ENCODE measurements at places on chromosomes 11 and 22.

DNA sequence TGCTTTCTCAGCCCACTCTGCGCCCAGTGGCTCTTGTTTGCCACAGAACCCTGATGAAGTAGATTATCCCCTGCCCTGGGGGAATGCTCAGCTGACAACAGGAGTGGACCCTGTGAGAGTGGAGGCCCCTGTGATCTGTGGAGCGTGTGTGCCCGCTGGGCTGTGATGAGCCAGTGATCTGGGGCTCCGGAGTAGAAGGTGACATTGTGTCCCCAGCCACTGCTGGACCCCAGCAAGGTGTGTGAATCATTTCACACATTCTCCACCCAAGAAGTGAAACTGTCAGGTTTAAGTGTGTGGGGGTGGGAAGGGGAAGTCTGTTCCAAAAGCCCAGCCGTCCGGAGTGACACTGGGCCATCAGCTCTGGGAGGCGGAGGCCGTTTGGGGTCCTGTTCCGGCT is 33.1 kb upstream of the GRAMD4 start:
- DNase-seq = no peak

GRCh38 chr11:26976389-26976788 is 17.5 kb upstream of the FIBIN start:
- no peak for DNase-seq

DNA sequence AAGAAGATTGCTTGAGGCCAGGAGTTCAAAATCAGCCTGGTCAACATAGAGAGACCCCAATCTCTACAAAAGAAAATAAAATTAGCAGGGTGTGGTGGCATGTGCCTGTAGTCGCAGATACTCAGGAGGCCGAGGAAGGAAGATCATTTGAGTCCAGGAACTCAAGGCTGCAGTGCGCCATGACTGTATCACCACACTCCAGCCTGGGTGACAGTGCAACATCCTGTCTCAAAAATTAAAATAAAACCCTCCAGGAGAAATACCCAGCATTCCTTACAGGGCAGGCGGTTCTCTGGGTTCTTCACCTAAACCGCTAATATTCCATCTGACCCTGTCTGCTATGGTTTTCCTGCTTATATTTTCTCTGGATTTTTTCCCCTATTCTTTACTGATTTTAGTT is 13.5 kb downstream of the TCF20 start:
- DNase-seq = no peak

DNA sequence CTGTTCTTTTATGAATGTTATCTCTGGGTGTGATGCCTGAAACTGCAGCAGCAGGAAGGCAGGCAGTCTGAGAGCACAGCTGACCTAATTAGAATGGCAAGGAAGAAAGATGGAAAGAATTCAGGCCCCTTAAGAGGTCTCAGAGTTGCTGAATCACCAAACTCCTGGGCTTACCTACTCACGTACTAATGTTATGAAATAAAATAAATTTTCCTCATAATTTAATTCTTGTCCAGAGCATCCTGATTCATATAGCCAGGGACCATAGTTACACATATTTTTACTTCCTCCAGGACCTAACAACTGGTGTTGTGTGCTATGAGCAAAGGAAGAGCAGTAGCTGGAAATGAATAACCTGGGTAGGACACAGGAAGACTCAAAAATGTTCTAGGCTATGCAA is 41.9 kb downstream of the SNX19 start:
- DNase-seq = no peak

DNA sequence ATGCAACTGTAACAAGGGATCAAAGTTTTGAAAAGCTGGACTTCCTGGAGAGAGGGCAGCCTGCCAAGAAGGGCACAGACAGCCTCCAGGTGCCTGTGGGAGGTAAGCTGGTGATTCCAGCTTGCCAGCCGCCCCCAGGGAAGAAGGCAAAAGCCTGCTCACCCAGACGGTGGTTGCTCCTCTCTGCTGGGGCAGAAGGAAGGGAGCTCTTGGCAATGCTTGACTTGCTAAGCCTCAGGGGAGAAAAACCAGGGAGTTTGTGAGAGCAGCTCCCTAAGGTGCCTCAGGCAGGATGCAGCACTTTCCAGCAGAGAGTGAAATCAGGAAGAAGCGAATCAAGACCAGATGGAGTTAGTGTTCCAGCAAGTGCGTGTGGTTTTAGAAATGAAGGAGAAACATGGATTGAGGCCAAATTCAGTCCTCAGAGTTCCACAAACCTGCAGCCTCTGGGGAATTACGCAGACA is 553.6 kb downstream of the BUD13 start:
- no peak for DNase-seq

GRCh38 chr22:42608823-42609361 is 5.8 kb downstream of the POLDIP3 start:
- no peak for DNase-seq

DNA sequence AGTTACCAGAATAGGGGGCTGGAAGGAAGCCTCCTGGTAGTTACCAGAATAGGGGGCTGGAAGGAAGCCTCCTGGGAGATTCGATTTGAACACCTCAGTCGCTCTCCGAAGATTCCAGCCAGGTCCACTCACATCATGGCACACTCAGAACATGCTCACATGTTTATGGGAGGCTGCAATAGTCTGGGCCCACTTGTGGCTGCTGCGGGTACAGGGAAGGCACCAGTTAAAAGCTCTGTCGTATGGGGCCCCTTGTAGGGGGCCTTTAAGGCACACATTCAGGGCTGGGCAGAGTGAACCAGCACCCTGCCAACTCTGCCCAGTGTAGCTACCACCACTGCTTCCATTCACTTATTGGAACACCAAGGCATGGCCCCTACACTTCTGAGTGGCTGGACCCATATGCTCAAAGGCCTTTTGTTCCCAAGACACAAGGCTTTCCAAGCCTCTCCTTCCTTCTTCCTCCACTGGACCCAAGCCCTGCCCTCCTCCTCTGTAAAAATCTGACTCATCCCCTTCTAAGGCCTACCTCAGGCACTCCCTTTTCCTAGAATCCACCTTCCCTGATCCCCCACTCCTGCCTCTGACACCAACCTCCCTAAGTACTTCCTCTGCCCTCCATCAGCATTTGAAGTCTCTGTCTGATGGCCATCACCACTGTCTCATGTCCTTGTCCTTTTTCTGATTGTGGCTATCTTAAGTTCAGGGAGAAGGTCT is 28.0 kb downstream of the USP35 start:
- DNase-seq = no peak

GRCh38 chr11:70952191-70952590 is 300.2 kb downstream of the SHANK2 start:
- no peak for DNase-seq

- no peak for DNase-seq
These were observed 6.0 kb downstream of the UCP2 start for GRCh38 chr11:73976451-73977151.

All from bone marrow (tissue), 2 donors.